ENCODE measurements at places on chromosomes 6 and 20.

GRCh38 chr6:110690916-110691315 lies 124.4 kb downstream of the CDK19 start:
- DNase-seq = no peak

DNA sequence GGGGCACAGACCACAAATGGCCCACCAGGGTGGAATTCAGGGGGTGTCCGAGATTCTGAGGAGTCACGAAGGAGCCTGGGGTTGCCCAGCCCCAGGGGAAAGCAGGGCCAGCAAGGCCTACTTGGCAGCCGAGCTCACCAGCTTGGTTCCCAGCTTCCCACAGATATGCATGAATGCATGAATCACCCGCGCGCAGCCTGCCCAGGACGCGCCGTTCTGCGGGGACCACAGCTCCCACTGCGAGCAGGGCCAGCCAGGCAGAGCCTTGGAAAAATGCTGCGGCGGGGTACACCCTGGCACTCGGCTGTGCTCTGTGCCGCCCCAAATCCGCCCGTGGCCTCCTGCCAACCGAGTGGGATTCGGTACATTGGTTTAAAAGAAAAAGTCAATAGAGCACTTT lies 211.0 kb downstream of the NFATC2 start:
- no peak for DNase-seq

GRCh38 chr6:42526616-42527015 lies 37.2 kb upstream of the UBR2 start:
- DNase-seq = no peak

GRCh38 chr6:18492972-18493371 lies 105.8 kb downstream of the RNF144B start:
- DNase-seq = no peak

GRCh38 chr6:35177157-35177556 lies 36.0 kb upstream of the TCP11 start:
- no peak for DNase-seq

DNA sequence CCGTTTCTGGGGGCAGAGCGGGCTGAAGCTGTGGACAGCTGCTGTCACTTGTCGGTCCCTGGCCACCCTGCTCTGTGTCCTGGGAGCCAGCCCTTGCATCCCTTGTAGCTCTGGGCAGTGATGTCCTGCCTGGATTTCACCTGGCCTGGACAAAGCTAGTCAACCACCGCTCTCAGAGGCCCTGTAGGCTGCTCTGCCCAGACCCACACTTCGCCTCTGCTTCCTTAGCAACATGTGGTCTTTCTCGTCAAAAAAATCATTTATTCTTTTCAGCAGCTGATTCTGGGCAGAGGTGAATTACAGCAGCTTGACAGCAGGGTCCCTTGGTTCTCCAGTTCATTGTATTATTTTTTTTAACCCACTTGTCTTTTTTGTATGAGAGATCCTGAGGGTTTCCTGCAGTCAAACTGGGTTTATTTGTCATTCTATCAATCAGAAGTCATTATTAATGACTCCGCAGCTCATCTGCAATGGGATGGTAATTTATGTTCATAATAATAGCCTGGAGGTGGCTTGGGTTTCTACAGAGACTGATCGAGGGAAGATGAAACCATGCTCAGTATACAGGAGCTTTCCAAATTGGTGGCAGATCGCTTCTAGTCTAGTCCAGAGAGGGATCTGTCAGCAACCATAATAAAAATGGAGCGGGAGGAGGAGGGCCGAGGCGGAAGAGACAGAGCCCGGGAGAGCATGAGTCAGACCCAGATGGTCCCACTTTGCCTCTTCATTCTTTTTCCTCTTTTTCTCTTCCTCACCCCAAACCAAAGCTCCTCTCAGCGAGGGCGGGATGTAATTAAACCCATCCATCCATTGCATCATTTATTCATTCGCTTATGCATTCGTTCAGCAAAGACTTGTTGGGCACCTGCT lies 22.4 kb downstream of the EDN3 start:
- peak; percentile 2 for DNase-seq

GRCh38 chr6:105519954-105520353 lies 117.1 kb upstream of the PREP start:
- no peak for DNase-seq

GRCh38 chr6:140012150-140012549 lies 637.7 kb upstream of the CITED2 start:
- peak; percentile 16 for DNase-seq

- DNase-seq = no peak
Measured at GRCh38 chr20:46028772-46029371, at the start of gene SLC12A5. SLC12A5 (plus strand) TSS chr20:46029215; CDS start chr20:46029345, 130 bp downstream.

- no peak for DNase-seq
Measured at GRCh38 chr6:27837625-27838057, 74.6 kb downstream of the OR2B2 start.

DNA sequence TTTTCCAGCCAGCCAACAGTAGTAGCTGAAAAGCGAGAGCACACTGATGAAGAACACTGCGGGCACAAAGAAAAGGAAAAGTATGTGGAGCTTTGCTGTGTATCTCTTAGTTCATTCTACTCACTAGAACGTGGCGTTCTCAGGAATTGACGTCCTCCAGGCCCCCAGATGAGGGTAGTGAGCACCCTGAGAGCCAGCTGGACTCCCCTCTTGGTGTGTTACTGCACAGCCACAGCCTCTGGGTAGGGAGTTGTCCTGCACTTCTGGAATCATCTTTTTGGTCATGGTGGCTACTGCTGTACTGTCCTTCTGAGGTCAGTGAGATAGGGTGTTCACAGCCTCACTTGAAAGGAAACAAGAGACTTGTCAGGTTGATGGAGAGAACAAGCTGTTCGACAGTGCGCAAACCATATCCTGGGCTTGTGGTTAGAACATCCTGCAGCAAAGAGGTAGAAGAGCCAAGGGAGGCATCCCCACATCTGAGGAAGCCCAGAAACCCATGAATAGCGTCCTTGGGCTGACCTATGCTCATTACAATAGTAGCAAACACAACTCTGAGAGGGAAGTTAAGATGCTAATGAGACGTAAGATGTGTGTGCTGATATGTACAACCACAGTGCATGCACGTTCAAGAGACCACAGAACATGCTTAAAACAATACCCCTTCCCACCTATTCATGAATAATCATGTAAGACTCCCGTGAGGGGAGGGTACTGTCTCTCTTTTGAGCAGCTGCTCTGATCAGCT lies 14.6 kb upstream of the HLA-F start:
- DNase-seq = no peak

DNA sequence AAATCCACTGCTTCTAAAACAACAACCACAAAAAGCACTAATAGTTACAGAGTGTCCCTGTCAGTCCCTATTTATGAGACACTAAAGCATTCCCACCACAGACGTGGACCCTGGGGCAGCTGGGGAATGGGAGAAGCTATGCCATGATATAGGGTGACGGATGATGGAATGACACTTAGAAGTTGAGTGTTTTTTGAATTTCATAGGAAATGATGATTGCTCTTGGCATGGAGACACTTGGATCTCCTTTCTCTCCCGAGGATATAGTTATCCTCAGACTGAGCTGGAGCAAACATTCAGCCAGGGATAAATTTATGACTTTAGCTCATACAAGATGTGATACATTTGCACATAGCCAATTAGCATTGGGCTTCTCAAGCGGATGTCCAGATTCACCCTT lies 151.2 kb downstream of the EDN3 start:
- no peak for DNase-seq

DNA sequence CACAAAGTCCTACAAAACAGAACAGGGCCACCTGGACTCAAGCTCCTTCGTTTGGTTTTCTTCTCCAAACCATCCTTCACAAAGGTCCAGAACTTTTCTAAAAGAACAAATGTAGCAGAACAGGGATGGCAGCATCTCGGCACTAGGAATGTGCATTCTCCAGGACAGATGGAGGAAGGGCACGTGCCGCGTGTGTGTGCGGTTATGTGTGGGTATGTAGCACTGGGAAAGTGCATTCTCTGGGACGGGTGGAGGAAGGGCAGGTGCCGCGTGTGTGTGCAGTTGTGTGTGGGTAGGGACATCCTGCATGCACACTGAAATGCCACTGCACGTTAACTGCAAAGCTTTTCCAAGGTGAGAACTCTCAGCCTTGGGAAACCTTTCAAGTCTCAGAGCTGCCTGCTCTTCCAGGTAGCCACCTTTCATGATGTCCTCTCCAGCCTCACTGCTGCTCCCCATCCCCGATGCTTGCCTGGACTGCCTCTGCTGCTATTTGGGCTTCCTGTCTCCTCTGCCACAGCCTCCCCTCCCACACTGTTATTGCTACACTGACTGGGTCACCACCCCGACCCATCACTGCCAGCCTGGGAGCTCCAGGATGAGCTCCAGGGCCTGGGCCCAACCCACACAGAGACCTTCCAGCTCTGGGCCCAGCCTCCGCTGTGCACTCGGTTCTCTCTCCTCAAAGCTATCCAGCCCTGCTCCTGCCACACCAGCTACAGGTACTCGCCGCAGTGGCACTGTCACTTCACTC lies 47.6 kb downstream of the EZR start:
- no peak for DNase-seq

GRCh38 chr20:46112430-46113112 lies 5.5 kb upstream of the CD40 start:
- DNase-seq = no peak

GRCh38 chr20:42360621-42361020 lies 742.4 kb upstream of the CHD6 start:
- no peak for DNase-seq

- DNase-seq = no peak
Measured at GRCh38 chr20:8124639-8125038, 7.4 kb upstream of the PLCB1 start.

DNA sequence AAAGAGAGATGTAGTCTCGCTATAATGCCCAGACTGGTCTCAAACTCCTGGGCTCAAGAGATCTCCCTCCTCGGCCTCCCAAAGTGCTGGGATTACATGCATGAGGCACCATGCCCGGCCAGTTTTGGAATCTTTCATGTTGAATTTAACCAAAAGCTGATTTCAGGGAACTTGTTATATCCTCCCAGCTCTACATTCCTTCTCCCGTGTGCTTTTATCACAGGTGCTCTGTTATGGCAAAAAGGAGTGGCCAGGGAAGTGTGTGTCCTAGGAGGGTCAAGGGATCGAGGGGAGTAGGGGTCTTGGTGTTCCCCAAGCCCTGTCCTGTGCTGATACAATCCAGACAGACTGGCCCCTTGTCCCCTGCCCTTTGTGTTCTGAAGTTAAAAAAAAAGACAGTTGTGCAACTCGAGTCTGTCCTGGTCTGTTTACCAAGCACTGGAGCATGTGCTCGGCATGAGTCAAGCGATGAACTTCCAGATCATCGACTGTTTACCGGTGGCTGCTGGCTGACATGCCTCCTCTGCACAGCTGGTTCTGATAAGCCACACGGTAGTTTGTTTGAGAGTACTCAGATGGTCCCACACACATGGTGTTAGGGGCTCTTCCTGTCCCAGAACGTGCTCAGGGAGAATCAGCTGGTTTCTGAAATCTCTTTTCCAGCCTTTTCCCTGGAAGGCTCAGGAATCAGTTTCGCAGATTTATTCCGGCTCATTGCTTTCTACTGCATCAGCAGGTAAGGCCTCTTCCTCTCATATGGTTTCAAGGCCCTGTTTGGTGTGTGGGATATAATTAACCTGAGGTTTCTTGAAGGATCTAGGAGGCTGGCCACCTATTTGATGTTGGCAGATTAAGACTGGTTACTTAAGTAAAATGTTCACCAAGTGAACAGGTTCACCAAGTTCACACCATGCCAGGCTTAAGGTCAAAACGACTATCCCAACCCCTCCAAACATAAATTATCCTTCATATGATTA lies 52.6 kb upstream of the NAA20 start:
- peak; percentile 56 for DNase-seq

GRCh38 chr20:1949347-1950100 lies 44.3 kb downstream of the PDYN start:
- DNase-seq = no peak

DNA sequence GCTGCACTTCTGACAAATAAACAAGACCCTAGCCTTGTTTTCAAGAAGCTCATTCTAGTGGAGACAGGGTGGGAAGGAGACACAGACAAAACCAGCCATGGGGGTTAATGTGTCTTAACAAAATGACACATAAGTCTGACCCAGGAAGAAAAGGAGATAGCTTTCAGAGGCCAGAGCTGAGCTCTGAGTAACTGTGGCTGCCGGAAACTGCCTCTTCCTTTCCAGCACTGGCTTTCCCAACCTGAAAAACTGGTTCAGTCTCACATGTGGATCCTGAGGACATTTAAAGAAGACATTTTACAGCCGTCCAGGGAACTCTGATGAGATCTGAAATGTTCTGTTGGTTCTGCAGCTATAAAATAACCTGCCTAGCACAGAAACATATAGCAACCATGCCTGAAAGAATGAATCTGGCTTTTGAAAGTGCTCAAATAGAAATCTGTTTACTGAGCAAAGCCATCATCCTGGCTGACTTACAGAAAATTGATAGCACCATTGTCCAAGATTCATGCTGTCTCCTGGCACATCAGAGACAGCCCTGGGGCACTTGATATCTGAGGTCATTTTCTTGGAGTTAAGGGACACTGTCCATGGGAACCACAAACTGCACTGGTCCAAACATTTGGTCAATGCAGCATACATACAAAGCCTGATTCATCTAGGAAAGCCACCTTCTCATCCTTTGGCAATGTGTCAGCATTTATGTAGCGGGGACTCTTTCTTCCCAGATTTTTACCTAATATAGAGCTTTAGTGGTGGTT lies 83.2 kb upstream of the PAX1 start:
- DNase-seq = no peak

DNA sequence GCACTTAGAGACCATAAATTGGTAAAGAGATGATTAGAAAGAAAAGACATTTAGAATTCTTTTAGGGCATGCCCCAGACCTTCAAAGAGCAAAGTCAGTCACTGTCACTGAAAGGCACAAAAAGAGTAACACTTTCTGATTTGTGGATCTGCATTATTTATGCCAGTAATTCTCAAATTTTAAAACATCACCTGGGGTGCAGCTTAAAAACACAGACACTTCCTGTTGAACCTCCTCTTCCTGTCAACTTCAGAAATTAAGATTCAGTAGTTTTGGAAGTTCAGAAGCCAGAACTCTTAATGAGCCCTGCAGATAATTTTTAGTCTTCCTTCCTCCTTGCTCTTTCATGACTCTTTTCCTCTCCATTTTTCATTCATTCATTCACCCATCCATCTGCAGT lies 137.5 kb downstream of the NRN1 start:
- no peak for DNase-seq

- DNase-seq = peak; percentile 76
Measured at GRCh38 chr6:29653452-29654038, 3.3 kb upstream of the MOG start.
